Right ventricle myocardium superior (tissue), 1 donor: ENCODE measurements at places on chromosomes 5 and 9. TPM values are rescaled to one million over a fixed set of nuclear protein-coding genes. Genes with fewer than 3 reads are reported as not detected.

DNA sequence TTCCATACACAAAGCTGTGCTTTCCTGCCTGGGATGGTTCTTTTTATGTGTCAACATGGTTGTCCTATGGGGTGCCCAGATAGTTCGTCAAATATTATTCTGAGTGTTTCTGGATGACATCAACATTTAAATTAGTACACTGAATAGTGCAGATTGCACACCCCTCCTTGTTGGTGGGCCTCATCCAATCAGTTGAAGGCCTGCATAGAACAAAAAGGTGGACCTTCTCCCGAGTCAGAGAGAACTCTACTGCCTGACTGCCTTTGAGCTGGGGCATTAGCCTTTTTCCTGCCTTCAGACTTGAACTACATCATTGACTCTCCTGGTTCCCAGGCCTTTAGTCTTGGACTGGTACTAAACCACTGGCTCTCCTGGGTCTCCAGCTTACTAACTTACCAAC lies 80.4 kb downstream of the SHB start:
- DNase-seq: no peak

- no peak for DNase-seq
Observed at GRCh38 chr5:156423597-156423996, 96.6 kb downstream of the SGCD start.

DNA sequence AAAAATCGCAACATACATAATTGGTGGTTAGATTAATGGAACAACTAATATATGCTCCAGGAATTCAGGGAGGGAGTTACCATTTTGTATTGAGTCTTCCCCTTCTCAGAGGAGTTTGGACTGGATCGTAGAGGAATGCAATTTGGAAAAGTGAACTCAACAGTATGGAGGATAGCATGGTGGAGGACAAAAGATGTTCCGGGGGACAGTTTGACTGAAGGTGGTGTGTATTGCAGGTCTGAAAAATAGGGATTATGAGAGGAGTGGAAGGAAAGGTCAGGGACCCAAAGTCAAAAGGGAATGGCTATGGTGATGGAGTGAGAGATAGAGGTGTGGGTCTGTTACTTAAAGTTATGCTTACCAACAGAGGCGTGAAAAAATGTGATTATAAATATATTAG lies 1.5 kb downstream of the DNAJC21 start:
- no peak for DNase-seq

DNA sequence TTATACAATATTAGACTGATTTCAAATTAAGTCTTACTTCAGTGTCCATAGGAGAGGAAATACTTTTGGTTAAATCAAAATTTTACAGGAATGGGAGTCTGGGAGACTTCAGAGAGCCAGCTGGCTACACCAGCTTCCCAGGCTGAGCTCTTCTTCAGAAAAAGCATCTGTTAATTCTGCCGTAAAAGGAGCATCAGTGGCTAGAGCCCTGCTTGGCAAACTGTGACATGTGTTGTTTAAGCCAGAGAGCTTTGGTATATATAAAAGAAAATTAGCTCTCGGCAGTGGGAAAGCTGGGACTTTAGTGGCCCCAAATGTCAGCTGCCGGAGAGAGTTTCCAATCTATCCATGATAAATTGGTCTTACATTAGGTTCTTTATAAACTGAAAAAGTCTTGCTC lies 378.8 kb upstream of the TUSC1 start:
- no peak for DNase-seq

DNA sequence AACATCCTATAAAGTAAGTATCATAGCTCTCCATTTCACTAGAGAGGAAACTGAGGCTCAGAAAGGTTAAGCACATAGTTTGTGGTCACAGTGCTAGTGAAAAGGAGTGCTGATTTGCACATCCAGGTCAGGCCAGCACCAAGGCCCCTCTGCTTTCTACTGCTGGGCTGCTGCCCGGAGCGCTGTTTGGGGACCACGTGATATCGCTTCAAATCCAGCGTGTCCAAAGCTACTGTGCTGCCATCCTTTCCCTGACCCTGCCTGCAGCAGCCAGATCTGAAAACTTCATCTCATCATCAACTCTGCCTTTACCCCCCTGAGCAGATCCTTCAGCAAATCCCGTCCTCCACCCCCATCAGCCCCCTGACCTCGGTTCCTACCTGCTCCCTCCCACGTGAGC lies 40.7 kb upstream of the AKNA start:
- DNase-seq: no peak

DNA sequence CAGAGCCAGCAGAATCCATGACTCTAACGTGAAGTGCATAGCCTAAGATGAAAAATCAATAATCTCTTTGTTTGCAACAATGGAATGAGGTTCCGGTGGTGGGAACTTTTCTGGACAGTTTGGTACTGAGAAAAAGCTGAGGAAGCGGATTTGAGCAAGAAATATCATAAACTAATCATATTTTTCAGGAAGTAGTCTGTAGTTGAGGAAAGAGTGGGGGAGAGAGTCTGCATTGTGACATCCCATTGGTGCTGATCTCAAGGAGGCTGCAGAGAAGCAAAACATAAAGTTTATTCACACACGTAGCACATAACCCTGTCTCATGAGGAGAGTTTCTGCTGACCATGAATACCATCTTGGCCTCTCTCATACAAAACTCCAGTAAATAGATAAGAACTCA lies 15.8 kb upstream of the FCHO2 start:
- no peak for DNase-seq

DNA sequence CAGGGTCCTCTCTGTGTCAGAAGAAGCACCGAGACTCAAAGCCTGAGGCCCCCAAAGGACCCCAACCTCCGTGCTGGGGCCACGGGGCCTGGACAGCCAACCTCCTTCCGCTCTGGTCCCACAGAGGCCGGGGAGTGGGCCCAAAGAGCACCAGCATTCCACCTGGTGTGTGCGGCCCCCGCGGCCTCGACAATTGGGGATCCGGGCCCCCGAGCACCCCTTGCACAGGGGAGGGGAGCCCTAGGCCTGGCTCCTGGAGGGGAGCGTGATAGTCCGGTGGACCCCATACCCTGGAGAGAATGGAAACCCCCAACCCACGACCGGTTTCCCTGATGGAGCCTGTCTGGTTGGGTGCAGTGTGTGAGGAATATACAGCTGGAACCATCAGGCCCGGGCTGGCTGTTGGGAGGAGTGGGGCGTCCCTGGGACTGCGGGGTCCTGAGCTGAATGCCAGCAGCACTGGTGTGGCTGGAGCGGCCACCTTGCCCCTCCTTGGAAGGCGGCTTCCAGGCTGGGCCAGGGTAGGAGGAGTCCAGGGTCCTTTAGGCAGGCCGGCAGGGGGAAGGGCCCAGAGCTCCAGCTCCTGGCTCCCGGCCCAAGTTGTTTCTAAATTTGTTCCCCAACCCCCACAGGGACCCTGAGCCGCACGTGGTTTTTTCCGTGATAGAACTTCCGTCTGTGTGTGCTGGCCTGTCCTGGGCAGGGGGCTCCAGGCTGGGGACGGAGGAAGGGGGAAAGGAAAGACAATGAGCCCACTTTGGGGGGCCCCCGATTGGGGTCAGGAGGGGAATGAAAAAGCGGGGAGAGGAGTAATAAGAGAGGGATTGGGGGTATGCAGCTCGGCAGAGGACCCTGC lies 825 bp upstream of the TOR4A start:
- DNase-seq: peak; percentile 91

The RC3H2 gene
- total RNA-seq: 33.8 TPM

The DCTN3 gene
- total RNA-seq: 129 TPM

The SMIM27 gene
- total RNA-seq: 14.2 TPM
